ENCODE measurements at places on chromosomes 6 and 20.

- no peak for DNase-seq
Observed at GRCh38 chr6:156934069-156934460, 156.9 kb downstream of the ARID1B start.

GRCh38 chr6:166664135-166664534 is 37.1 kb upstream of the RPS6KA2 start:
- DNase-seq = no peak

DNA sequence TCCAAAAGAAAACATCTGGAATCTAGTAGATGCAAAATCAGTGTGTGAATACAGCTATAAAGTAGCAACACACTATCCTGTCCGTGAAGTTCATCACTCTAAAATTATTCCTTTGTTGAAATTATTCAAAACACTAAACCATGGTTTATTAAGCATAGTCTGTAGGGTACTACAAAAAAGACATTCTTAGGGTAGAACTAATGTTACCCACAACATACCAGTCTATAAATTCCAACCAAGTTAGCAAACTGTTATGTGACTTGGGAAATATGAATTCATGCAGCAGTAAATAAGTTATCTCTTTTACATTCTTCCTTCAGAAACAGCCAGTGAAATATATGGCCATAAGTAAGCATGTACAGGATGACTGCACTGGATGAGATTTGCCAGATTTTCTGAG is 580.3 kb upstream of the ADGRB3 start:
- no peak for DNase-seq

DNA sequence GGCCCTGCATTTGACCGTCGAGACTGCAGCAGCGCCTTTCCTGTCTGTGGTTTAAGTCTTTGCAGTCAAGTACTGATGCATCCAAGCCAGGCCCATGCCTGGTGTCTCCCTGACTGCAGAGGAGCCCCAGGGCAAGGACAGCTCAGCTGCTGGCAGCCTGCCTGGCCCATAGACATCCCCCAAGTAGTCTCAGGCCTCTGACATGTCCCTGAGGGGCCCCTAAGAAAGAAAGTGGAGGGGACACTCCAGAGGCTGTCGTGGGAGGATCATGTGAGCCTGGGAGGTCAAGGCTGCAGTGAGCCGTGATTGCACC is 18.0 kb downstream of the HRH3 start:
- DNase-seq = no peak

DNA sequence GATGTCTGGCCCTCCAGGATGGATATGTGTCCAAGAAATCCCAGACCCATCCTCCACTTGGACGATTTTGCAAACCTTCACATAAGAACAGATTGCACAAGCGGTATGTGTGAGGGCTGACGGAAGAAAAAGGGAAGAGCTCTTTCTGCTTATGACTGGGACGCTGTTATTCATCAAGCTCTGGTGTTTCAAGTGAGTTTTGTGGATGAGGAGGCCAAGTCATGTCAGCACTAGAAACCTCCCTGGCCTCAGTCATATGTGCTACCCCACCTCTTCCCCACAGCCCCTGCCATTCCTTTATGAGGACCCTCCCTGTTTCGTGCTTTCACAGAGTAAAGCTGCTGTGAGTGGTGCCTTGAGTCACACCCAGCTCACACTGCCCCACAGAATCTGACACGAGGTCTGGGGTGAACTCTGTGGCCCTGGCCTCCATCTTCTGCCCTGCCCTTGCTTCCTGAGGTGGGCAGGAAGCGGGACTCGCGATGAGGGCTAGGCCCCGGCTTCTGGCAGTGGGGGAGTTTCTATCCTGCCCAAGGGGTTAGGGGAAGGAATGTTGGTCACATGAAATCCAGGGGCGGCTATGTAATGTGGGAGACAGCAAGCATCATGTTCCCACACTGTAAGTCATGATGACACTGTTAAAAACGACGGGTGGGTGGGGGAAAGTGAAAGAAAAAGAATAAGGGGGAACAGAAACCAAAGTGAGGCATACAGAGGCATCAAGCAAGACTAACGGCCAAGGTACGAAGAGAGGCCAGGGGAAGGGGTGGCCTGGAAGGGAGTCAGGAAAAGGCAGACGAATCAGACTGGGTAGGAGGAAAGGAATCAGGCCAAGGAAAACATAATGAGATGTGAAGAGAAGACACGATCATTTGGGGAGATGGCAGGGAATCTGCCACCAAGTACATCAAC is 78.1 kb downstream of the PRDM1 start:
- DNase-seq = peak; percentile 35

DNA sequence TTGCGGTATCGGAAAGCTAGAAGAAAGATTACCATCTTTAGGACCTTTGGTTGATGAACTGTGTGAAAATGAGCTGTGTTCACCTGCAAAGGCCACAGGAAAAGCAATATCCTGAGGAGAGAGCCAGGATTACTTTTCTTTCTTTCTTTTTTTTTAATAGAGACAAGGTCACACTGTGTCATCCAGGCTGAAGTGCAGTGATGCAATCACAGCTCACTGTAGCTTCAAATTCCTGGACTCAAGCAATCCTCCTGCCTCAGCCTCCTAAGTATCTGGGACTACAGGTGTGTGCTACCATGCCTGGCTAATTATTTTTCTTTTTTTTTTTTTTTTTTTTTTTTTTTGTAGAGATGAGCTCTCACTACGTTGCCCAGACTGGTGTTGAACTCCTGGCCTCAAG is 17.2 kb downstream of the FAM184A start:
- DNase-seq = no peak

DNA sequence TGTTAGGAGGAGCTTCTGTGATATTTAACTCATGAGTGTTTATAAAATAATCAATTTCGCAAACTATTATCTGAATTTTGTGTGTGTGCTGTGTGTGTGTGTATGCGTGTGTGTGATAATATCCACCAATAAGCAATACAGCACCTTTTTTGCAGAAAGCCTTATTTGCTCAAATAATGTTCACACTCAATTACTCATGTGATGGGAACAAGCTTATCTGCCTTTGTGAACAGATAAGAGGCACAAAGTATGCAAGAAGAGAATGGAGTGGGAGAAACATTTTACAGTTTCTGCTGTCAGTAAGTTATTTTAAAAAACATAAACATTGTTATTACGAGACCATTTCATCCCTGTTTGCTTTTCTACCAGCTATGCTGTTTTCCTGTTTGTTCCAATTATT is 36.7 kb upstream of the PTPRK start:
- DNase-seq = no peak
